ENCODE measurements at places on chromosomes 2 and 18.

DNA sequence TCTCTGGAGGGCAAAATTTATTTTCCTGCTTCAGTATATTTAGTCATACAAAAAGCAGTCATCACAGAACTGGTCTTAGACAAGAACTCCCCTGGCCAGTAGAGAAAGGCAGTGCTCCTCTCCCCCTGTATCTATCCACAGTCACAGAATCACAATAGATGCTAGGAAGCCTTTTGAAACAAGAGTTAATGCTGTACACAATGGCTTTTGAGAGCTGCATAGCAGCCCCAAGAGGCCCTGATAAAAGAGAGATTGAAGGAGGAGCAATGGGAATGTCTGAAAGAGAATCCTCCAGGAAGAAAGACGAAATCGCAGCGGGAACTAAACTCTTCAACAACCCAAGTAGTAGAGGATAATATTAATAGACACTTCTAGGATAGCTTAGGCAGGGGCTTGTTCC is 330.2 kb downstream of the RBM43 start:
- no peak for DNase-seq
- H3K4me3 ChIP-seq = no peak overlapping the region
- H3K4me1 ChIP-seq = no peaks in the 10 kb centered on the region
- H3K27me3 ChIP-seq = no peaks in the 10 kb centered on the region

DNA sequence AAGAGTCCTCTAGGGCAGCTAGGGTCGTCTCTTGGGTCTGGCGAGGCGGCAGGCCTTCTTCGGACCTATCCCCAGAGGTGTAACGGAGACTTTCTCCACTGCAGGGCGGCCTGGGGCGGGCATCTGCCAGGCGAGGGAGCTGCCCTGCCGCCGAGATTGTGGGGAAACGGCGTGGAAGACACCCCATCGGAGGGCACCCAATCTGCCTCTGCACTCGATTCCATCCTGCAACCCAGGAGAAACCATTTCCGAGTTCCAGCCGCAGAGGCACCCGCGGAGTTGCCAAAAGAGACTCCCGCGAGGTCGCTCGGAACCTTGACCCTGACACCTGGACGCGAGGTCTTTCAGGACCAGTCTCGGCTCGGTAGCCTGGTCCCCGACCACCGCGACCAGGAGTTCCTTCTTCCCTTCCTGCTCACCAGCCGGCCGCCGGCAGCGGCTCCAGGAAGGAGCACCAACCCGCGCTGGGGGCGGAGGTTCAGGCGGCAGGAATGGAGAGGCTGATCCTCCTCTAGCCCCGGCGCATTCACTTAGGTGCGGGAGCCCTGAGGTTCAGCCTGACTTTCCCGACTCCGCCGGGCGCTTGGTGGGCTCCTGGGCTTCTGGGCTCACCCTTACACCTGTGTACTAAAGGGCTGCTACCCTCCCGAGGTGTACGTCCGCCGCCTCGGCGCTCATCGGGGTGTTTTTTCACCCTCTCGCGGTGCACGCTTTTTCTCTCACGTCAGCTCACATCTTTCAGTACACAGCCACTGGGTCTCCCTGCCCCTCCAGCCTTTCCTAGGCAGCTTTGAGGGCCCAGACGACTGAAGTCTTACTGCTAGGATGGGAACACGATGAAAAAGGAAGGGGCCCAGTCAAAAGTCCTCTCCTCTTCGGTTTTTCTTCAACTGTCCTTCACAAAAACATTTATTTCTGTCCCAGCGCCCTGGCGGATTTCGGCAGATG is 8.1 kb downstream of the SIX2 start:
- DNase-seq = no peak
- peaks cover 99% of the 10 kb centered on the region for H3K27me3 ChIP-seq
- H3K4me3 ChIP-seq = peak overlapping the region; percentile 16
- no peaks in the 10 kb centered on the region for H3K36me3 ChIP-seq
- H3K4me1 ChIP-seq = peaks cover 43% of the 10 kb centered on the region

DNA sequence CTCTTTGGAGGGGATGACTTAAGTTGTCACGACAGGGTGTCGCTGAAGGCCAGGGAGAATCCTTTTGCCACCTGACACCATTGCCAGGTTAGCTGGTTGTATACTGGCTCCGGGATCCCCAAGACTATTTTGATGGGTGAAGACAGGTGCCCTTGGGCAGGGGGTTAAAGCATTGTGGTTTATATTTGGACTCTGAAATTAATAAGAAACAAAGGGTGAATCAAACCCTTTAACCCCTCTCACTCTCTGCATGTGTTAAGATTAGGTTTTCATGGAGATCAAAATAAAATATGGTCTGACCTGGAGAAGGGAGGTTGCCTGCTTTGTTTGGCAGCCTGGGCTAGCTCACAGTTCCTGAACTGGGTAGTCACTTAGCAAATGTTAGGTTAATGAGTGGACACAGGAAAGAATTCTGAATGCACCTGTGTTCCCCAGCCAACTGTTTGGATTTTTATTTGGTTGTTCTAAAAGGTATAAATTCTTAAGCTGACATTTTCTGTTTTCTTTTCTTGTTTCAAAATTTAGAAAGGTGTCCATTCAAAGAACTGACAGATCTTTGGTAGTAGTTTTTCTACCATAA is 301.7 kb downstream of the KCNS3 start:
- no peak overlapping the region for H3K4me3 ChIP-seq
- no peak for DNase-seq
- H3K27ac ChIP-seq = no peak overlapping the region

- H3K4me3 ChIP-seq = no peak overlapping the region
- H3K36me3 ChIP-seq = no peaks in the 10 kb centered on the region
- H3K4me1 ChIP-seq = no peaks in the 10 kb centered on the region
- no peak for DNase-seq
- H3K27me3 ChIP-seq = no peaks in the 10 kb centered on the region
These were observed 472.1 kb upstream of the DDX18 start for GRCh38 chr2:117342415-117342814.

- no peaks in the 10 kb centered on the region for H3K27me3 ChIP-seq
- no peak overlapping the region for H3K4me3 ChIP-seq
- H3K27ac ChIP-seq = no peak overlapping the region
- no peaks in the 10 kb centered on the region for H3K4me1 ChIP-seq
These were observed 14.9 kb upstream of the ZNF385B start for GRCh38 chr2:179876266-179876665.

GRCh38 chr18:51195451-51196117 is 1.9 kb downstream of the MEX3C start:
- H3K36me3 ChIP-seq = no peaks in the 10 kb centered on the region
- peak overlapping the region; percentile 88 for H3K27ac ChIP-seq
- peaks cover 9% of the 10 kb centered on the region for H3K4me1 ChIP-seq
- H3K27me3 ChIP-seq = no peaks in the 10 kb centered on the region
- DNase-seq = no peak
- peak overlapping the region; percentile 77 for H3K4me3 ChIP-seq

- peak overlapping the region; percentile 94 for H3K27ac ChIP-seq
- no peak overlapping the region for H3K4me3 ChIP-seq
- H3K27me3 ChIP-seq = no peaks in the 10 kb centered on the region
- no peak for DNase-seq
- H3K4me1 ChIP-seq = peaks cover 19% of the 10 kb centered on the region
These were observed 2.1 kb upstream of the PUM2 start for GRCh38 chr2:20352581-20353216.

- H3K27me3 ChIP-seq = no peaks in the 10 kb centered on the region
- no peaks in the 10 kb centered on the region for H3K36me3 ChIP-seq
- no peaks in the 10 kb centered on the region for H3K4me1 ChIP-seq
- DNase-seq = no peak
- H3K4me3 ChIP-seq = no peak overlapping the region
These were observed 202.9 kb downstream of the MIB1 start for GRCh38 chr18:21943456-21943855.

- H3K4me1 ChIP-seq = no peaks in the 10 kb centered on the region
- no peak overlapping the region for H3K27ac ChIP-seq
- DNase-seq = no peak
- no peaks in the 10 kb centered on the region for H3K36me3 ChIP-seq
- no peak overlapping the region for H3K4me3 ChIP-seq
These were observed 179.7 kb upstream of the ACVR2A start for GRCh38 chr2:147665105-147665504.

DNA sequence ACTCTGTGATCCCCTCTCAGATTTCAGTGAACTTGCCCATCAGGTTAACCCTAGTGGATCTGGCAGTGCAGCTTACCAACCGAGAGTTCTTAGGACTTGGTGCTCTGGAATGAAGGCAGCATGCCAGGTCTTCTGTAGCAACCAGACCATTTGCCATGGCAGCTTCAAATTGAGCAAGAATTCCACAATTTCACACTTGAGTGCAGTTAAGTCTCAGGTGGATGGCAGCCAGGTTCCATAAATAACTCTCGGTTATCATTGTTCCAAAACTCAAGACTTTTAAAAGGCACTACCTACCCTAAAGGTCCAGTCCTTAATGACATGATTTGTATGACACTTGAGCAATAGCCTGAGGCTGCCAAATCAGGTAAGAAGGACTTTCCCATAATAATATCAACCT is 48.1 kb downstream of the GALNT3 start:
- no peaks in the 10 kb centered on the region for H3K27me3 ChIP-seq
- H3K27ac ChIP-seq = no peak overlapping the region
- DNase-seq = peak; percentile 88
- no peaks in the 10 kb centered on the region for H3K36me3 ChIP-seq
- H3K4me1 ChIP-seq = no peaks in the 10 kb centered on the region

- DNase-seq = no peak
- no peaks in the 10 kb centered on the region for H3K27me3 ChIP-seq
- H3K36me3 ChIP-seq = no peaks in the 10 kb centered on the region
- H3K27ac ChIP-seq = no peak overlapping the region
- no peaks in the 10 kb centered on the region for H3K4me1 ChIP-seq
These were observed 160.9 kb downstream of the MYO5B start for GRCh38 chr18:50034029-50034428.

DNA sequence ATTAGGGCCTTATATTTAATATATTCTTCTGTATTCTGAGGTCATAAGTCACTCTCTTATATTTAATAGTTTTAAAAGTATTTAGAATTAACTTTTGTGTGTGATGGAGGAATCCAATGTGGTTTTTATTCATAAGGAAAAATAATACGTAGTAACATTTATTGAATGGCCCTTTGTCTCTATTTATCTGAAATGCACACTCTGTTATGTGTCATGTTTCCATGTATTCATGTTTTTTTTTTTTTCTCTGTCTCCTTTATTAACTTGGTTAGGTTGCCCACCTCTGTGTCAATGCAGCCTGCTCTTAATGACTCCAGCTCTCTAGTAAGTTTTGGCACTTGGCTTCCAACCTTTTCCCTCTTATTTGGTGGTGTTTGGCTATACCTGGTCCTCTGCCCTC is 33.8 kb downstream of the RNF144A start:
- DNase-seq = no peak
- H3K36me3 ChIP-seq = peaks cover 6% of the 10 kb centered on the region
- no peaks in the 10 kb centered on the region for H3K27me3 ChIP-seq
- H3K4me3 ChIP-seq = no peak overlapping the region
- peaks cover 4% of the 10 kb centered on the region for H3K4me1 ChIP-seq

GRCh38 chr18:26999797-27000196 is 134.3 kb upstream of the AQP4 start:
- H3K27ac ChIP-seq = no peak overlapping the region
- no peak for DNase-seq
- no peaks in the 10 kb centered on the region for H3K27me3 ChIP-seq
- no peaks in the 10 kb centered on the region for H3K36me3 ChIP-seq

GRCh38 chr2:241701149-241701398 is 765 bp upstream of the ING5 start:
- H3K36me3 ChIP-seq = peaks cover 14% of the 10 kb centered on the region
- H3K4me3 ChIP-seq = peak overlapping the region; percentile 56
- no peaks in the 10 kb centered on the region for H3K27me3 ChIP-seq
- peak overlapping the region; percentile 6 for H3K27ac ChIP-seq
- peaks cover 22% of the 10 kb centered on the region for H3K4me1 ChIP-seq
- DNase-seq = no peak

Data from spinal cord (tissue), 10 donors.